ENCODE measurements at places on chromosomes 4 and X.
A peak's percentile ranks its signal among the peaks of the same experiment; 100 is the strongest.

GRCh38 chr4:27178061-27178460 is 317.4 kb downstream of the STIM2 start:
- DNase-seq: no peak

DNA sequence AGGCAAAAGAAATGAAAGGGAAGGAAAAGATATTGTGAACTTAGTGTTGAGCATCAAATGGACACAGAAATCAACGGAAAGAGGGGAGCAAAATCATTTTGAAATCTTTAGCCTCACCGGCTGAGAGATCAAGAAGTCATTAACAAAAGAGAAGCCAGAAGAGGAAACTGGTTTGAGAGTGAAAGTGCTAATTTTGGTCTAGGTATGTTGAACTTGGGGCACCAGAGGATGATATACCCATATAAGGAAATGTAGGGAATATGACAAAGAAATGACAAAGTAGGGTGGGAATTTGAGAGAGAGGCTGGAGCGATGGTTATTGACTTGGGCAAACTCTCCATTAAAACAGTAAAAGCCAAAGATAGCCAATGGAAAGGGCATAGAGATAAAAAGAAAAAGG is 183.4 kb upstream of the ATOH1 start:
- DNase-seq: no peak

GRCh38 chrX:45198706-45199105 is 2.0 kb downstream of the DIPK2B start:
- no peak for DNase-seq

GRCh38 chr4:98733601-98734000 is 75.2 kb upstream of the TSPAN5 start:
- no peak for DNase-seq

- no peak for DNase-seq
Measured at GRCh38 chr4:41366911-41367517, 110.3 kb downstream of the UCHL1 start.

DNA sequence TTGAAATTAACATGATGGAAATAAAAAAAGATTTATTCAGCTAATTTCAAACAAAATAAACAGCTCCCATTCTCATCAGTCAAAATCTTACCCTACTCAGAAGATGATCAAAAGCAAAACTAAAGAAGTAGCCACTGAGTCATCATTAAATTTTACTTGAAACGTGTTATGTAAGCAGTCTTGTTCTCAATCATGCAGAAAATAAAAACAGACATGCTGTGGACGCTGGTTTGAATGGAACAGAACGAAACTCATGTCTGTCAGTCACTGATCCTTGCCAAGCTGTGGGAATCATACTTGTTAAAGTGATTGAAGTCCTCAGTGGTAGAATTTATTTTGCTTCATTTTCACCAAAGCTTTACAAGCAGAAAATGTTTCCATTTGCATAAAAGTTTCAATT is 77.2 kb upstream of the TLR3 start:
- DNase-seq: no peak

DNA sequence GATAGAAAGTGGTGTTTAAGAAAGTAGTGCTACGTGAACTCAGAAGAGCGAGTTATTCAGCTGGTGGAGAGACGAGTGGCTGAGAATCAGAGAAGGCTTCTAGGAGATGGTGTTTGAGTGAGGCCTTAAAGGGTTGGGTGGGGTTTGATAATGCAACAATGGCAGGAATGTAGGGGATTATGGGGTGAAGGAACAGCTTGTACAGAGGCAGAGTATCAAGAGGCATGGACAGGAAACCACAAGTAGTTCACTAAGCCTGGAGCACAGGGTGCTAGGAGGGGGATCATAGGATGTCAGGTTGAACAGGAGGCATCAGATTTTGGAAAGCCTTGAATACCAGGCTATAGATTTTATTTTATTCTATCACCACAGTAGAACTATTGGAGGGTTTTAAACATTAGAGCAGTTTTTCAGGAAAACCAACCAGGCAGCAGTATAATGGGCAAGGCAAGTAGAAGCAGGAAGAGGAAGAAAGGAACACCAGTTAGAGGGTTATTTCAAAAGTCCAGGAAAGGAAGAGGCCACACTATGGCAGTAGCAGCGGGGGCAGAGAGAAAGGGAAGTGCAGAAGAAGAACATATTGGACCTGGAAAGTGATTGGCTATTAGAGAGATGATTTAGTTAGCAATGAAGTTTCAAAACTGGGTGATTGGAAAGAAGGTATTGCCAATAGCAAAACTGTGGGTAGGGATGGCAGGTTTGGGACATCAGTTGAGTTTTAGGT is 99.2 kb downstream of the DOCK11 start:
- DNase-seq: no peak

- no peak for DNase-seq
Measured at GRCh38 chr4:170014359-170015011, 11.7 kb downstream of the MFAP3L start.

DNA sequence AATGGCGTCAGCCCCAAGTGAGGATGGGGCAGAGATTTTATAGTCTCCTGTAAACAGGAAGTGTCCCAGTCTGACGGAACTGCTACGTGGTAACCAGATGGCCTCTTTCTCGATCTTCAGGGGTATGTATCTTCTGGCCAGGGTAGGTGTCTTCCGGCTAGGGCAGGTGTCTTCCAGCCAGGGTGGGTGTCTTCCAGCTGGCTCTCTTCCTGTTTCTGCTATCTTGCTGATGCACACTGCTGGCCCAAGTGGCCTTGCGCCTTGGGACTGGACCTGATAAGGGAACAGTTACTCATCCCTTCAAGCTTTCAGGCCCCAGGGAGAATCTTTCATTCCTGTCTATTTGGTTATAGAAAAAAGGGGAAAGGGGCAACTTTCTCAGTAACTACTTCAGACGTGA is 178.7 kb upstream of the MAGEE2 start:
- DNase-seq: no peak

- no peak for DNase-seq
Measured at GRCh38 chrX:2875798-2876399, 47.2 kb downstream of the GYG2 start.

DNA sequence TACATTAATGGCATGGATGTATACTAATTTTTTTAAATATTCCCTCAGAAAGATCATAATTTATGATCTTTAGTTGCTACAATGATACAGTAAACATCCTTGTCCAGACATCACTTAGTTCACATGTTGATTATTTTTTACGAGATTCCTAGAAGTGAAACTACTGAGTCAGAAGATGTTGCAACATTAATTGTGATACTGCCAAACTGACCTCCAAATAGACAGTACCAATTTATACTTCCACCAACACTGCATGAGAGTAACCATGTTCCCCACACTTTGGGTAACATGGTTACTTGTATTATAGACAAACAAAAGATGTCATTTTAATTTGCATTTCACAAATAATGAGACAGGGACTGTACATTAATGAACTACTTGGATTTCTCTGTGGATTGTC is 19.6 kb downstream of the RCHY1 start:
- no peak for DNase-seq

GRCh38 chr4:84915396-84915780 is 51.1 kb downstream of the WDFY3 start:
- no peak for DNase-seq

GRCh38 chrX:2145692-2146367 is 354.9 kb downstream of the DHRSX start:
- DNase-seq: no peak

DNA sequence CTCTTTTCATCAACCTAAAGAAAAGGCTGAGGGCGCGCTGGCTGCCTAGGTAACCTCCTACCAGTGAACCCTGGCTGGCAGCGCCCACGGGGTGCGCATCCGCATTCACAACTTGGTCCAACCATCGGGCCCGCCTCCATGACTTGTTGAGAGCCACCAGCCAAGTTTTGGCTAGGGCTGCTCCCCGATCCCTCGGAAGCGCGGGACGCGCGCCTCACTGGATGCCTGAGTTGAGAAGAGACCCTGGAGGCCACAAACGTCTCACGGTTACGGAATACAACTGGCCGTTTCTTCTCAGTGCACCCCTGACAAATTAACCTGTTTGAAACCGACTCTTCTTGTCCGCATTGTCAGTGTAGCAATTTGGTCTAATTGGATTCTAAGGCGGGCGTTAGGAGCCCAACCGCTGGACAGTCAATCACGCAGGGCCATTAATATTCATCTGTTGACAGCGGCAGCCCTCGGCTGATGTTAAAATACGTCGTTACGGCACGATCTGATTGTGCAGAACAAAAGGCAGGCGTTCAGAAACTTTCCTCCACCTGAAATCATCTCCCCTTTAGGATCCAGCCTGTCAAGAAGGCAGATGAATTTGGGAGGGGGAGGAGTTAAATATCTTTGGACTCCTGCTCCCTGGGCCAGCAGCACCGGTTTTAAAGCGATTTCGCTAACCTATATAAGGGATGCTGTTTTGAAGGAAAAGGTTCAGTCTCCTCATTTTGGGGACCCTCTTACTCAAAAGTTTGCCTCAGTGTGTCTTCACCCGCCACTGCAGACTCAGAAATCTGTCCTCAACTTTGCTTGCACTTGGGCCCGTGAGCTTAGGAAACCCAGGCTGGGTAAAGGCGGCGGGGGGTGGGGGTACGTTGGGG is 1.2 kb downstream of the GPC3 start:
- DNase-seq: no peak

DNA sequence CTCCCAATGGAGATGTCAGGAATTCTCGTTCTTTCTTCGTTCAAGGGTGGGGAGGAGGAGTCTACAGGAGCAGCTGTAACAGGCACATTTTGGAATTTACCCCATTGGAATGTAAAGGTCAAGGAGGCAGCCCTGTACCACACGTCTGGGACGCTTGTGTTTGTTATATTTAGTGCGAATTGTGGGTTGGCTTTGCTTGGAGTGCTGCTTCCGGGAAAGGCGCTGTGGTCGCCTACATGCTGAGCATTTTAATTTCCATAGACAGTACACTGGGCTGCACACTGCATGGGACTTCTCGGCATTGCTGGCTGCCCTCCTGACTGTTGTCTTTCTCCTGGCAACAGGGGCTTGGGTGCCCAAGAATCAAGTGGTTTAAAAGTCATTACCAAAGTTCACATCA is 12.8 kb downstream of the GYG2 start:
- no peak for DNase-seq

- no peak for DNase-seq
Measured at GRCh38 chrX:386239-386767, 404 bp downstream of the PPP2R3B start.

GRCh38 chr4:16391196-16391595 is 164.9 kb upstream of the TAPT1 start:
- DNase-seq: no peak

GRCh38 chrX:53265771-53266574 is 15.4 kb downstream of the IQSEC2 start:
- no peak for DNase-seq

DNA sequence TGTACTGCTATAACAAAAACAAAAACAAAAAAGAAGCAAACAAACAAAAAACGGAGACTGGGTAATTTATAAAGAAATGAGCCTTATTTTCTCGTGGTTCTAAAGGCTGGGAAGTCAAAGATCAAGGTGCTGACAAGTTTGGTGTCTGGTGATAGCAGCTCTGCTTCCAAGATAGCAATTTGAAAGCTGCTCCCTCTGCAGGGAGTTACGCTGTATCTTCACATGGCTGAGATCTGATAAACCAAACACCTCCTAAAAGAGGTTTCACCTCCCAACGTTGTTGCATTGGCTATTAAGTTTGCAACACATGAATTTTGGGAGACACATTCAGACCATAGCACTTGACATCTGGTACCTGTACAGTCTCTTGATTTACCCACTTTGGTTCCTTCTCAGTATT is 854.2 kb downstream of the CENPC start:
- no peak for DNase-seq

GRCh38 chr4:2535376-2536192 is 863 bp upstream of the FAM193A start:
- peak; percentile 10 for DNase-seq

- no peak for DNase-seq
Measured at GRCh38 chrX:14927401-14927800, 54.2 kb downstream of the MOSPD2 start.

DNA sequence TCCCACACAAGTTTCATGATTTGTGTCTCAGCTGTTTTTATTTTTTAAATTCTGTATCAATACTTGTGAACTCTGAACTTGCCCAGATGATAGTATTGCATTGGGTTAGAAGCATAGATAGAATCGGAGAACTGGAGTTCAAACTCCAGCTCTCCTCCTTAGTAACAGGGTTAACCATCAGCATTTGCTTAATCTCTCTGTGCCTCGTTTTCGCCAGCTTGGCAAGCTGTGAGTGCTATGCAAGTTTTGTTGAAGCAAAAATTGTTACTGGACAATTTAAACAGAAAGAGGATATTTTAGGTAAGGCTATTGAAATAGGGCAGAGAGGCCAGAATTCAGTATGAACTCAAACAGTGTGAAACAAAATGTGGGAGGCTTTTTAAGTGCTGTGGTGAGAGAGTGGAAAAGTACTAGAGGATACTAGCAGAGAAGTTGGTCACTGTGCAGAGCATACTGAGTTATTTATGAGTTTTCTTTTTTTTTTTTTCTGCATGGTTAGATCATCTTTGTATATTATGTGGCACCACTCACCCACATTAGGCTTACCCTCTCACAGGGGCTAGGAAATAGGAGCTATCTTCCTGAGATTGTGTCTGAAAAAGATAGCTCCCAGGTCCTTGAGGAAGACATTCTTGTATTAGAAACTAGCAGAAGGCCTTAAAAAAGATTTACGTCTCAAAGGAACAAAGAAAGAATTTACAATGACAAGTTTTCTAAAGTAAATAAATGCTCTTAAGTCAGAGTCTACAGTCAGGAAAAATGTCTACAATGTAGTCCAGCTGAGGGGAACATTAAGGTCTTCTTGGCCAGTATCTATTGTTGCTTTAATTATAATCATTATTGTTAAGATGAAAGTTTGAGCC is 1126.6 kb downstream of the FAT4 start:
- peak; percentile 4 for DNase-seq

DNA sequence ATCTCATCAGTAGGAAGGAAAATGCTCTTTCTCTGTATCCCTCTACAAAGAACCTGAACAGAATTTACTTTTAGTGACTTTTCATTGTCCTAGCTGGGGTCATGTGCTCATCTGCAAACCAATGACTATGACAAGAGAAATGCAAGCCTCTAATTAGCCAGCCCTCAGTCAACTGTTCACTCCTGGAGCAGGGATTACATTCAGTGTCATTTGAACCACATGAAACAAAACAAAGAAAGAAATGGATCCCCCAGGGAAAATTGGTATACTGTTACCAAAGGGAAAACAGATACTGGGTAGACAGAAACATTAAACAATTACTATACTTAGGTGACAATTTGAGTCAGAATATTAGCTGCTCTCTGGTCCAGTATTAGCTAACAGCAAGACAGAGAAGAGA is 173.6 kb downstream of the RCHY1 start:
- DNase-seq: no peak

DNA sequence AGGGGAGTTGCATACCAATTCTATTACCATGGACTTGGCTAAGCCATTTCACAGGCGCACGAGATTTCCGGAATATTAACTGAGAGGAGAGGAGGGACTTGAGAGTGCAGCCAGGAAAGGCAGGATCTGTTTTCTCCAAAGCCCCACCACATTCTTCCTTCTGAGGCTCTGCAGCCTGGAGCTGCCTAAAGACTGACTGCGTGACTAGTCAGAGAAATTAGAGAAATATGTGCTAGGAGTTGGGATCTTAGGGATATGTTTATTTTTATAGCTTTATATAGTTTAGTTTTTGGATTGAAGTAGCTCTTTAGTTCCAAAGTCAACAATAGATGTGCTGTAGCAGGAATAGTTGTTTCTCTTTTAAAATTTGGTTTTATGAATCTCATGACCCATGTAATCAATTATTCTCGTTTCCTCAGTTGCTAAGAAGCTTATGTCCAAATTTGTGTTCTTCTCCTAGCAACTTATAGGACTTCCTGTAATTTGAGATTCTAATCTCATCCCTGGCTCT is 300.1 kb upstream of the DDX53 start:
- DNase-seq: peak; percentile 35

Measured in smooth muscle cell of the brain vasculature (primary cell).